ENCODE measurements at places on chromosomes 2 and 18.

- no peak for DNase-seq
Measured at GRCh38 chr2:32701806-32702205, 74.0 kb downstream of the TTC27 start.

DNA sequence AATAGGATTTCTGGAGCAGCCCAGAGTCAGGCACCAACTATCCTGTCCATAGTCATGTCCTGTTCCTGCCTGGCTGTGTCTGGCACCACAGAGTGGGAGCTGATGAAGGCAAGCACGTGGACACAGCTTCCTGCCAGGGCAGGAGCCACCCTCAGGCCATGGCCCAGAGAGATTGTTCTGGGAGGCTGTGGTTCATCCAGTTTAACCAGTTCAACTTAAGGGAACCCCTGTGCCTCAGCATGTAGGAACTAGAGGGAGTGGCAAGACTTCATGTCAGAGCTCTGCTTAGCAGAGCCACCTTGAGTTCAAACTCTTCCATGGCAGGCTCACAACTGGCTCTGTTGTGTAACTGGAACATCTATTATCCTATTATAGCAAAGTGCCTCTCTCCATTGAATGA, 73.2 kb upstream of the NCKAP5 start:
- no peak for DNase-seq

DNA sequence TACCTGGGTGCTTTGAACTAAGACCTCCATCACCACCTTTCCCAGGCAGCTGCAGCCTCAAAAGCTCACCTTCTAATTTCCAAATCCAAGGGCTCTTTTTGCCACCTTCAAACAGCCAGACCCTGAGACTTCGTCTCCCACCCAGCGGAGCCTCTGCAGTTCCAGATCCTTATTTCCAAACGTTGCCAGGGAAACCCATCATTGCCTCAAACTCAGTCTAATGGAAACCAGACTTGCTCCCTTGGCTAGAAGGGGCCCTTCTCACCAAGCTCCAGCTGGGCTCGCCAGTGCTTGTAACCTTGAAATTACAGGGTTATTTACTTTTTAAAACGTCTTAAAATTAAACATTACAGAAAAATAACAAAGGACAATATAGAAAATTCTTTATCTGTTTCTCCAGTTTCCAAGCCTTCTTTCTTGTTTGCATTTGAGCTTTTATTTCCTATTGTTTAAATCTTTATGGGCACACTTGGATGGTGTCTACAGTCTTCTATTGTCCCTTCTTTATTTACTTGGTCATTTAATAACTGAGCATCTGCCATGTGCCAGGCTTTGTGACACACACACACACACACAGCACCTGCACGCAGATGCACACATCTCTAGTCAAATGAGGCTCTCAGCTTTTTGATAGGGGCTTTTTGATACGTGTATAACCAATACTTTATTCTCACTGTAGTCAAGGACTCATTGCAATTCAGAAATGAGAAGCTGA, 36.1 kb downstream of the TRPM8 start:
- DNase-seq = no peak

- no peak for DNase-seq
Measured at GRCh38 chr18:39208190-39208589, 1642.6 kb upstream of the CELF4 start.

GRCh38 chr2:171267855-171268629, 107.3 kb upstream of the TLK1 start:
- DNase-seq = no peak

DNA sequence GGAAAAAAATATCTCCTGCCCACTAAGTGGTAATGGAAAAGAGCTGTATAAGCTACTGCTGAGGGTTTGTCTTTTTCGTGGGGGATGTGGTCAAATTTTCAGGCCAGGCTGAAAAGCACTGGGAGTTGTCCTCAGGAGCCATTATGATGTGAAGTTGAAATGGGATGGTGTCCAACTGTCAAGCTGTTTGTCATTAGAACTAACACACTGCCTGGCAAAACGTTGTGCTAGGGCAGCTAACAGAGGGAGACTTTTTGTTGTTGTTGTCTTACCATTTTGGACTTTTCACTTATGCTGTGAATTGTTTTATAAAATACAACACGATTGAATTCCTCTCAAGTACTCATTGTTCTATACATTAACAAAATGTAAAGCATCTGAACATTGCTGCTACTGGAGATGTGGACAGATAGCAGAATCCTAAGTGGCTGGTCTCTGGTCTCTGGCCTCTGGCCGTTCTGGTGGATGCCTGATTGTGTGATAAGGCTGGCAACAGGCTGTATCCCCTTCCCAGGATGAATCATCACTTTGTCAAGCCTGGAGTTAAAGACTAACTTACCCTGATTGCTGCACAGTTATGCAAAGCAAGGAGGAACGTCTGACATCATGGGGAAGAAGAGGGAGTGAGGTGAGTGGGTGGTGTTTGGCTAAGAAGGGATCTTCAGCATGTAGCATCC, 2.3 kb downstream of the MYO1B start:
- no peak for DNase-seq

- no peak for DNase-seq
Measured at GRCh38 chr2:235551965-235552364, 58.1 kb downstream of the AGAP1 start.

GRCh38 chr18:22451796-22452195, 34.1 kb upstream of the CTAGE1 start:
- DNase-seq = no peak

GRCh38 chr18:63160172-63160995, 159.2 kb downstream of the BCL2 start:
- no peak for DNase-seq

DNA sequence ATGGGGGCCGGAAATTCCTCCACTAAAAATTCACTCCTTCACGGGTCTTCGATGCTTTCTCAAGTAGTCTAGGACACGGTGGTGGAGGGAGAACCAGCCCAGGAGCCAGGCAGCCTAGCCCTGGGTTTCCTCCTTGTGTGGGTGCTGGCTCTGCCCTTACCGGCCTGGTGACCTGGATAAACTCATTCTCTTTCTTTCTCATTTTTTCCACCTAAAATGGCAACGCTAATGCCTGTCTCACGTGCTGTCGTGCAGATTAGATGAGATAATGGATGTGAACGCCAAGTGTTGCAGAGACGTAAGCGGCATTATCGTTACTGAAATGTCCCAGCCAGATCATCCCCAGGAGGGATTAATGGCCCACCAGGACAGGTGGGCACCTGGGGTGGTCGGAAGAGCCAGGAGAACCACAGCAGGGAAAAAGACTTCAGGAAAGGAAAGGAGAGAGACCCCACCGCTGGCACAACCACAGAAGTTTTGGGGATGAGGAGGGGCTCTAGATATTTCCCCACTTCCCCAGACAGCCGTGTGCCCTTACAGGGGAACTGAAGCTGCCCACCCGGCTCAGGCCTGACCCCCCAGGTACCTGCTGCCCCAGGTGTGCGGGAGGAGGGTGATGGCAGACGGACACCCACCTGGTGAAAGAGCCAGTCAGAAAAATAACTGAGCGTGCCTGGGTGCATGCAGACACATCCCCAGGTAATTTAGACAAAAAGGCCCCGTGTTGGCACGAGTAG, 100.8 kb upstream of the ASAP2 start:
- DNase-seq = no peak

DNA sequence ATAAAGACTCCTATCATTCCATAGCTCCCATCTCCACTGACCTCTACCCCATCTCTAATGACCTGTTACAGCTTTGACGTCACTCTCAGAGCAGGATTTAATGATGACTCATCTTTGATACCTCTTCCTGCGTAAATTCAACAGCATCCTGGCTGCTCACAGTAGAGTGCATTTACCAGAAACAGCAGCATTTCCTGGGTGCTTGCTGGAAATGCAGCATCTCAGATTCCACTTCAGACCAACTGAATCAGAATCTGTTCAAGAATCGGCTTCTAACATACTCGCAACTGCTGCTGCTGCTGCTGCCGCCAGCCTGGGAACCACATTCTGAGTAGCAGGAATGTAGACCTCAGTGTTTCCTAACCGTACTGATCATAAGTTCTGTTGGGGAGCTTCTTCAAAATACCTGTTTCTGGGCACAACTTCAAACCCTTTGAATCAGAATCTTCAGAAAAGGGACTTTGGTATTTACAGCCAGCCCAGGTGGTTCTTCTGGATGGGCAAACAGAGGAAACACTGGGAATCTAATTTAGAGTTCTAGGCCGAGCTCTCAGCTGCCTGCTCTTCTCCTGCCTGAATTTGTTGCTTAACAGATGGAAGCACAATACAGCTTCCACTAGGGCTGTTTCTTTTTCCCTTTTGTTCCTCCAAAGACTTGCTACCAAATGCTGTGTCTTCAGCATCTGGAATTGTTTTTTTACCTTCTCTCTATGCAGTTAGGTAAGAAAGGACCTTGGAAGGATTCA, 241.4 kb downstream of the NCKAP5 start:
- DNase-seq = no peak

DNA sequence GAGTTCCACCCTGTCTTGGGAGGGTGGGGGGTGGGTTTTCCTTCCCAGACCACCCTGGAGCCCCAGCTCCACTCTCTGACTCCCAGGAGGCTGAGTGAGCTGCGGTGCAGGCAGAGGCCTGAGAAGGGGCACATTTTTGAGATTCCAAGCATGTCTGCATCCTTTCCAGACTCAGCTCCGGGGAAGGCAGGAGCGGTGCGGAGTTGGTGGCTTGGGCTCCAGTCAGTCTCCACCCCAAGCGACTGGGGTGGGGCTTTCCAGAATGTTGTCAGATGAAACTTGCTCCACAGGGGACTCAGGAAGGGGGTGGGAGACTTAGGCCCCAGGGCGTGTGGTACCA, 44.2 kb upstream of the HS6ST1 start:
- DNase-seq = no peak

DNA sequence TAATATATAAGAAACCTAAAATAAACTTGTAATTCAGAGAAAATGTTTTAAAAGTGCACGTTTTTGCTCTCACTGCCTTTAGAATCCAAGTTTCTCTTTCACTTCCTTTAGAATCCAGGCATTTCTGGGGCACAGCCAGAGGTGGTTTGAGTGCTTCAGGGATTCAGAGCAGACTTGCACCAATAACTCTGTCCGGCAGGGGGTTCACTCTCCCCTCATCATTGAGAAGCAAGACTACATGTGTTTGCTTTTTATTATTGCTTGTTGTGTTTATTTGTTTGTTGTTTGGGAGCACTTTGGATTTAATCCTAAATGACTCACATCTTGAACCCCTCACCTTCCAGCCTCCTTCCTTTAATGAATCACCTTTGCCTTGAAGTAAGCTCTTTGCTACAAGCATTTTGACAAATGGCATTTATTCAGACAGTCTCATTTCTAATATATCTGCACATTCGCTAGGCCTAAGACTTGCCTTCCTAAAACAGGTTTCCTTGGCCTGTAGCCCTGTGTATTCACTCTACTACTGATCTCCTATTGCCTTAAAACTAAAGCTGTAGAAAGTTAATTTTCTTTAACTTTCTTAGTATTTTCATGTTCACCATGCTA, 233.5 kb upstream of the ATP5MC3 start:
- no peak for DNase-seq

DNA sequence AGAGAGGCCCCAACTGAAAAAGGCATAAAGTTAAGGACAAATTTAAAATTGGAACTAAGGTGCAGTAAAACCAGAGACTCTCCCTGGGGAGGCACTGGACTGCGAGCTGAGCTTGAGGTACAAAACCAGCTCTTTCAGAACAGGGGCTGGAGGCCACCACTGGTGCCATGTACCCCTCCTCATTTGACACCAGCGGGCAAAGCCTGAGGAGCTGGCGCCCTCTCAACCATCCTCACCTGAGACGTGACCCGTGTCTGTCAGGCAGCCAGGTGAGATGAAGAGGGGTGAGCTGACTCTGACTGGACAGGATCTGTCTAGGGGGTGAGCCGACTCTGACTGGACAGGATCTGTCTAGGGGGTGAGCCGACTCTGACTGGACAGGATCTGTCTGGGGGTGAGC, 68.5 kb downstream of the TMEM18 start:
- no peak for DNase-seq

DNA sequence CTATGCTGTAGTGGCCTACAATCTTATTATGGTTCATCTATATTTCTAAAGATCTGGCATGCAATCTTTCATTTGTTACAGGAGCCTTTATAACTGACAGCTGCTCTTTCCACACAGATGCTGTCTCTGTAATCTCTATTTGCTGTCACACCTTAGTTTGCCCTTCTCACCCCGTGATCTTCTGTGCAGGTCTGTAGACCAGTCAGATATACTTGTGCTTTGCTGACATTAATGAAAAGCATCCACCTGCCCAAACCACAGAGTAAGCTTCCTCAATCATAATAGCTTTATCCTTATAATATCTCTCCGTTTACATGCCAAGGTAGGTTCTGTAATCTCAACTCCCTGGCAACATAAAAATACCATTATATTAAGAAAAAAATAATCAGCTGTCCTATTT, 122.4 kb downstream of the GRB14 start:
- DNase-seq = no peak

DNA sequence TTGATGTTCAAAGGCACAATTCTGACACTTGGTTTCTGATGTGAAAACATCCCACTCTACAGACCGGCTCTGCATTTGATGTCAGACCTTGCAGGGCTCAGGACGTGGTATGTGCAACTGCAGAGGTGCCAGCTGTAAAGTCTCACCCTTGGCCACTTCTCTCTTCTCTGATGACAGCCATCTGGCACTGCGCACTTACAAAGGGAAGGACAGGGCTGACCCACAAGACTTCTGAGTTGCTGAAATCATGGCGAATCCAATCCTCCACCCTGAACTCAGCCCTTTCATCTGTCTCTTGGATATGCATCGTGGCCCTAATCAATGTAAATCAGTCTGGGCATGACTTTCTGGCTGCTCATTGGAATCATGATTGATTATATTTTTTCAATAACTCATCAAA, 82.5 kb downstream of the SEPTIN10 start:
- no peak for DNase-seq

DNA sequence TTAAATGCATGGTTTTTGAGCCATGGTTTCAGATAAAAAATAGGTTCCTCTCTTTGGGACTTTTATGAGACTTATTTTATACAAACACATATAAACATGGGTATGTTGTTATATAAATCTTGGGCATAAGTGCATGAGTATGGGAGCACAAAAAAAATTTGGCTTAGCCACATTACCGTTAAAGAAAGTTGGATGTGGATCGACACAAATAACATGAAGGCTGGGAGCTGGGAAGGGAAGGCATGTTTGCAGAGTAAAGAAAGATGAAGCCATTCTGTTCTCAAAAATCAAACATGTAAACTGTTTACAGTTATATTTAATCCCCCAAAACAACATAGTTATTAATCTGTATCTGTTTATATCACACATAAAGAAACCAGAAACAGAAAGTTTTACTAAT, 313.8 kb downstream of the NRXN1 start:
- DNase-seq = no peak

DNA sequence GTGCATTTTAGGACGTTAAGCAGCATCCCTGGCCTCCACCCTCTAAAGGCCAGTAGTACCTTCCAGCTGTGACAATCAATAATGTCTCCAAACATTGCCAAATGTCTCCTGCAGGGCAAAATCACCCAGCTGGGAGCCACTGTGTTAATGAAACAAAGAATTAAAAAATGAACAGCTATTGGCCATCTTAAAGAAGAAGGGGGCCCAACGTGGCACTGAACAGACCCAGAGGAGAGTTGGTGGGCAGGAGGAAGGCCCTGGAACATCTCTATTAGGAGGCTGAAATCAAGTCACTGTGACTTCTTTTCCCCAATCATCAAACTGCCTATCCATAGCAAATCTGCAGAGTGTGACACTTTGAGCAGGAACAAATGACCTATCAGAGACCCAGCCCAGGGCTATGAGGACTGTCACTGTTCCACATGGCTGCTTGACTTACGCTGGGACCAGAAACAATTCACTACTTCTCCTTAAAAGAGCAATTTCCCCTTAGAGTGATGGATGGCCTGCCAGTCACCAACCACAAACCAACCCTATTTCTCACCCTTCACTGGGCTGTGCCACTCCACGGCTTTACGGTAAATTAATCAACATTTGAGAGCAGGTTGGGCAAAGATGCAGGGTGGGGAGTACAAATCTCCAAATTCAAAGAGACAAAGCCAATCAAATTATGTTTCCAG, 35.2 kb upstream of the TEX51 start:
- DNase-seq = no peak
